ENCODE measurements at places on chromosomes 6 and 20. TPM values are rescaled to one million over a fixed set of nuclear protein-coding genes. Genes with fewer than 3 reads are reported as not detected.

Gene SAPCD1
- 18.9 TPM for total RNA-seq

Gene TMEM74B
- total RNA-seq: 0.89 TPM

Gene TAB2
- total RNA-seq: 185 TPM

Gene ULBP3
- not detected for total RNA-seq

Gene TRDN
- total RNA-seq: not detected

Gene PRDM13
- not detected for total RNA-seq

Gene LY6G6C
- 0.64 TPM for total RNA-seq

Gene PPP1R14C
- total RNA-seq: not detected

Gene EDEM2
- 22.9 TPM for total RNA-seq

Gene FRK
- 0.05 TPM for total RNA-seq
